ENCODE measurements at places on chromosomes 2 and 18.

GRCh38 chr18:80157708-80158343, 48.8 kb downstream of the ADNP2 start:
- peak; percentile 76 for DNase-seq

DNA sequence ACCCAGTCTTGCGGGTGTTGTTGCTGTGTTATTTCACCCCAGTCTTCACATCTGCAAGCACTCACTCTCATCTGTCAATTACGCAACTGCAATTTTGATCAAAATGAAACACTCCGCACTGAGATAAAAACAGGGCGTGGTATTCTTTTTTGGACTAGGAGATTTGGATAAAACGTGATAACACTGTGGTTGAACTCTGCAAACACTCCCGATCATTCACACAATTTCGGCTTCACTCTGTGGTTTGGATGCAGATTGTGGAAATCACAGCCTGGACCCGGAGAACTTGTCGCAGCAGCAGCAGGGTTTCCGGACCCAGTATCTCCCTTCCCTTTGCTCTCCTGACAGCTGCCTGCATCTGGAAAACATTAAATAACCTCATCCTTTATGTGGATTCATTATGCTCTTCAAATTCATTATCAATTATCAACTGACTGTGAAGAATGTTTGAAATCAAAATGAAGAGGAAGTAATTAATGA, 49.4 kb upstream of the APCDD1 start:
- DNase-seq, result no peak

- no peak for DNase-seq
Measured at GRCh38 chr2:139380051-139380450, 599.9 kb upstream of the NXPH2 start.

- DNase-seq, result no peak
Measured at GRCh38 chr18:41320100-41320499, 634.9 kb upstream of the PIK3C3 start.

- no peak for DNase-seq
Measured at GRCh38 chr2:56133931-56134629, 49.7 kb upstream of the CCDC85A start.

DNA sequence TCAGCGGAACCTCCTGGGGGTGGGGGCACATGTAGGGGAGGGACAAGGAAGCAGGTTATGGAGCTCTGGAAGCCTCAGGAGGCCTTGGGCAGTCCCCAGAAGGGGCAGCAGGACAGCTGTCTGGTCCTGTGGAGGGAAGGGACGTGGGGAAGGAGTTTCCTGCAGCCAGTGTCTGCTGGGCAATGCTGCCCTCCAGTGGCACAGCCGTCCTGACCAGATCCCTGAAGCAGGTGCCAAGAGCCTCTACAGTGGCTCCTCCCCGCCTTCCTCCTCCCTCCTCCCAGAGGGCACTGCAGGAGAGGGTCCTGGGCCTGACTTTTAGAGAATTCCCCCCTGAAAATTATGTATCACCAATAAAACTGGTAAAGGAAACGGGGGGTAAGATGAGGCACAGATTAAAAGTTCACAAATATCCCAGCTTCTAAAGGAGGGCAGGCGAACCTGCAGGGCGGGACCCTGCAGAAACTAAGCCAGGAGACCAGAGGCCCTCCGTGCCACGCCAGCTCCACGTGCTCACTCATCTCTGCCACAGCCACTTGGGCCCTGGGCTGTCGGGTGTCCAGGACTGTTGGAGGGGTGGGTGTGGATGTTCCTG, 258.5 kb downstream of the TWIST2 start:
- peak; percentile 73 for DNase-seq

DNA sequence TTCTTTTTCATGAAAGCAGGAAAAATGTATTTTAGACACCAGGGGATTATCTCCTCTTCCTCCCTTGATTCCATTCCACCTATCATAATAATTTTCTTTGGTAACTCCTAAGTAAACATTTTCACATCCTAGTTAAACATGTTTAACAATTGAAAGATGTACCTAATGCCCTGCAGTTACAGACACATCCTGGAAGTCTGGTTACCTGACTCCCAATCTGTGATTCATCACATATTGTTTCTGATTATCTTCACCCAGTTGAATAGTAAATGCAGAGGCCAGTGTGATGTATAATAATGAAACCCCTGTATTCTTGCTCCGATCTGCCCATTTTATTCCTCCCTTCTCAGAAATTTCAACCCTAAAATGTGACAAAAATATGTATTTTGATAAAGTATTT, 1237.6 kb upstream of the LRRTM1 start:
- DNase-seq, result peak; percentile 2

DNA sequence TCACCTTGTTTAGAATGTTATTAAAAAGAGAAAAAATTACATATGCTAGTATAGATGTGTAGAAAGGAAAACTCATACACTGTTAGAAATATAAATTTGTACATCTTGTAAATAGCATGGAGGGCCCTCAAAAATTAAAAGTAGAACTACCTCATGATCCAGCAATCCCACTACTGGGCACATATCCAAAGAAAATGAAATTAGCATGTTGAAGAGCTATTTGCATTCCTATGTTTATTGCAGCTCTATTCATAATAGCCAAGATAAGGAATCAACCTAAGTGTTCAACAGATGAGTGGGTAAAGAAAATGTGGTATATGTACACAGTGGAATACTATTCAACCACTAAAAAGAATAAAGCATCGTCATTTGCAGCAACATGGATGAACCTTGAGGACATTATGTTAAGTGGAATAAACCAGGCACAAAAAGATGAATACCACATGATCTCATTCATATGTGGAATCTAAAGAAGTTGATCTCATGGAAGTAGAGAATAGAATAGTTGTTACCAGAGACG, 251.5 kb upstream of the THUMPD2 start:
- DNase-seq, result no peak

GRCh38 chr2:30400151-30400954, 46.7 kb upstream of the LCLAT1 start:
- DNase-seq, result no peak

- no peak for DNase-seq
Measured at GRCh38 chr2:69237070-69237670, 149.9 kb downstream of the GFPT1 start.

- DNase-seq, result no peak
Measured at GRCh38 chr2:186559848-186560247, 30.0 kb upstream of the ITGAV start.

GRCh38 chr2:191228861-191229260, 16.3 kb upstream of the MYO1B start:
- no peak for DNase-seq

GRCh38 chr2:83695530-83695929, 763.5 kb downstream of the SUCLG1 start:
- DNase-seq, result no peak

DNA sequence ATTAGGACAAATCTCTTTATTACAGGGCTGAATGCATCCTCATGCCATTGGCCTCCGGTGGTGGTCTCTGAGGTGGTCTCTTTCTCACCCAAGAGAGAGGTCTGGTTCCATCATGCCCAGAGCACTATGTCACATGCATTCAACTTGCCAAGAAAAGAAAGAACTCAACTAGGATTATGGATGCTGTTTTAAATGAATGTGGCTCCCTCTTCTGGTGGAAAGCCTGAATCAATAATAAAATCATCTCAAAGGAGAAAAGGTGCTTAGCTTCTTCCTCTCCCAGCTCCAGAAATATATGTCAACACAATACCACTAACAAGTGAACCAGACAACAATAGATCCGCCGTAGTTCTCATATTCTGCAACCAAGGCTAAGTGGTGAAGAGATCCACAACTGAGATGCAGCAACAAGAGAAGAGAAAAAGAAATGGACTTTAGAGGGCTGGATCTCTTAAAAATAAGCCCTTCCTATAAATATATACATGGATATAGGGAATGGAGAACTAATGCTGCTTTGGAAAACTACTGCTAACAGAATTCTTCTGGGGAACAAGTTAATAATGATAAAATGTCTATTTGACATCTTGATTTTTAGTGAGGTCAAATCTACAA, 396.8 kb downstream of the NCKAP5 start:
- DNase-seq, result peak; percentile 60

GRCh38 chr2:175366815-175367214, 185.3 kb upstream of the ATP5MC3 start:
- peak; percentile 77 for DNase-seq

DNA sequence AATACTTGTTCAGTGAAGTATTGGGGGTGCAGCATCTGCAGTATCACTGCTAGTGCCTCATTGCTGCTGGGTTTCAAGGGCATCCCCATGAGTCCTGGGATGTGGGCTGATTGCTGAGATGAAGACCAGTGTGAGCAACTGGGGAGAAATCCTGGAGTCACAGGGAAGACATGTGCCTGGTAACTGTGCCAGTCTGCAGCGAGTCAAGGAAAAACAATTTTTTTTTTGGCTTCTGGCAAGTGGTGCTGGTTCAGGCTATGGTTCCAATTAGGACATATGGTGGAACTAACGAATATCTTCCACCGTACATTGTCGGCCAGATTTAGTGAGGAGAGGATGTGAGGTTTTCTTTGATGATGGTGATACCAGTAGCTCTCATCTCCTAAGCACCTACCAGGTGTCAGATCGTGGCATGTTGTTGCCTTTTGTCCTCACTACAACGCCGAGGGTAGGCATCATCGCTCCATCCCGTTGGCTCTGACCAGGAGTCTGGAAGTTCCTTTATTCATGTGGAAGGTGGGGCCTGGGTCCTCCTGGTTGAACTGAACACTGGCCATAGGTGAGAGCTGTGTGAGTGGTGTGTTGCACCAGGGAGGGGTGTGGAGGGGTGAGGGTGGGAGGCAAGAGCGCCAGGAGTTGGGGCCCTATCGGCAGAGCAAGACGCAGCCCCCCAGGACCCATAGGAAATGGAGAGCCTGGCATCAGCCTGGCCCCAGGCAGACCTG, 118.0 kb upstream of the HS6ST1 start:
- no peak for DNase-seq

DNA sequence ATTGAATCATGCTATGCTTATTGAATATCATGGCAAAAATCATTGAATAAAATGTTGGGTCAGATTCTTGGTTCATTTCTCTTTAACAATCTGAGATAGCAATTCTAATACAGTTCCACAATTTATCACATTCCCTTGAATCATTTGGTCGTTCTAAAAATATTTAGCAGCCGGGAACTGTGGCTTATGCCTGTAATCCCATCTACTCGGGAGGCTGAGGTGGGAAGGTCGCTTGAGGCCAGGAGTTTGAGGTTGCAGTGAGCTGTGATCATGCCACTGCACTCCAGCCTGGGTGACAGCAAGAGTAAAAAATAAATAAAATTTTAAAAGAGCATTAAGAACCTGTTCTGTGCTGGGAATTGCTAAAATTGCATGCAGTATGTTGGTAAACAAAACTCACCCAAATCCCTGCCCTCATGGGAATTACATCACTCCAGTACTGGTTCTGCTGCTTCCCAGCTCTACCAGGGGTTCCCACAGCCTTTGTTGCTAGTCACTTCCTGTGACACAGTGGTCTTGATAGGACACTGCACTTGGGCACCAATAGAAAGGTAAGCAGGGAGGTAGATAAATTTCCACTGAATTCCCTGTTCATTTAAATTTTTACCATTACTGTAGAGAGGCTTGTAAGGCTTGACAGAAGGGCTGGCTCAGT, 200.4 kb downstream of the CTNNA2 start:
- no peak for DNase-seq

DNA sequence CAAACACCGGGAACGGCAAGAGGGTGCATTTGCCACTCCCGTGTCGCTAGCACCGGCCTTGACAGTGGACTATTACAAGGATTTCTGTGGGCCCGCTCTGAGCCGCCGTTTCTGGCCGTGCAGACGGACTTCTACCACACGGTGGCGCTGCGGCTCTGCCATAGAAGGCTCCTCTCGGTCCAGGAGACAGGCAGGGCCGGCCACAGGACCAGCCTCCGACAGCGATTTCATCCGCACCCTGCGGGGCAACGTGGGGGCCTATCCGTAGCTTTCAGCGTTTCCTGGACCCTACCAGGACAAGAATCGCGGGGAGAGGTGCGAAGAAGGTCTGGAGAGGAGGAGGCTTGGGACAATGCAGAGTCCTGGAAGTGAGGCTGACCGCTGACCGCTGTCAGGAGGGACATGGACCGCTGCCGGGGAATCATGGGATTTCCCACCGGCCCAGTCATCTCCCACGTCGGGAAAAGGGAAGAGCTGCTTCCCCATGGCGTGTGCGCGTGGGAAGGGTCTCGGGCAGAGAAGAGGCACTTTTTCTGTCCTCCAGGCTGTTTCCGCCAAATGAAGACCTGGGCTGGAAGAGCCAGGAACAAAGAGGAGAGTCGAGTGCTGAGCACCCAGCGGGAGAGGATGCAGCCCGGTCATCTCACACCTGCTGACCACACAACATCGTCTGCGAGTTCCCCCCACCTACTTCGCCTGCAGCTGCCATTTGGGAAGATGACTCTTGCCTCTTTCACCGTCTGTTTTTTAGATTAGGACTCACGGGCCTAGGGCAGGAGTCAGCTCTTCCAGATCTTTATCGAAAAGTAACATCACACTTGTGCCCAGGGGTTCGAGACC, 35.5 kb upstream of the HAAO start:
- DNase-seq, result peak; percentile 87

- DNase-seq, result no peak
Measured at GRCh38 chr2:69572641-69573040, 70.9 kb downstream of the AAK1 start.

- no peak for DNase-seq
Measured at GRCh38 chr2:173300458-173300857, 54.2 kb upstream of the CDCA7 start.

DNA sequence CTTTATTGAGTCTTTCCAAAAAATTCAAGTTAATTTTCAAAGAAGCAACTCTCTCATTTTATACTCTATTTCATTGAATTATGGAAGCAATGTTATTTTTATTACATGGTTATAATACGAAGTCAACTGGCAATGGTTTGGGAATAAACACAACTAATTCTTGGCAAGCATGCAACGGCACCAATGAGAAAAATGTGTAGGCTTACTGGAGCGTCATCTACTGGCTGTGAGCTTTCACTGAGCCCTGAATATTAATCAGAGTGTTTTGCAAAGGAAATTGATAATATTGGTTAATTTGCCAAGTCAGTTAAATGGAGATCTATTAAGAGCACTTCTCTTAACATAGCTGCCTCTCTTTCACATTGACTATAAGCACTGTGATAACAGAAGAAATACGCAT, 163.9 kb downstream of the IKZF2 start:
- DNase-seq, result no peak

DNA sequence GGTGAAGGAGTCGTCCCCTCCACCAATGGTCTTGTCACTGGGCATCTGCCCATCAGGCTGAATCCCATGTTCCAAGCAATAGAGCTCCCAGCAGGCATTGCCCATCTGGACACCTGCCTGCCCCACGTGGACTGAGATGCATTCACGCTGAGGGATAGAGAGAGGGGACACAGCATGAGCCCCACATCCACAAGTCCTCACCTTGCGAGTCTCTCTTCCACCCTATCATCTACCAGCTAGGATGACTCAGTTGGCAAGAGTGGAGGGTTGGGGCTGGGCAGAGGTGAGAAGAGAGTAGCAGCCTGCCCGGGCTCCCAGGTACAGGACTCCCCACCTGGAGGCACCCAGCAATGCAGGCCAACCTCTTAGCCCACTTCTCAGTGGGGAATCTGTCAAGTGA, 959 bp upstream of the TUBA4B start:
- DNase-seq, result no peak
